ENCODE measurements at places on chromosomes 2 and 18. TPM values are rescaled to one million over a fixed set of nuclear protein-coding genes. Genes with fewer than 3 reads are reported as not detected.

The DYNAP gene
- not detected for total RNA-seq

The NT5DC4 gene
- total RNA-seq: not detected

The SP140 gene
- 1.2 TPM for total RNA-seq

The GALNT5 gene
- 4.3 TPM for total RNA-seq

All from myometrial cell (primary cell).